Stimulated activated CD4-positive, alpha-beta T cell treated with anti-CD3 and anti-CD28 coated beads, Interleukin-1b, Interleukin-23, amount 100 ng/mL, for 1 hour (primary cell): ENCODE measurements at places on chromosomes 5 and 9.
A peak's percentile ranks its signal among the peaks of the same experiment; 100 is the strongest.

DNA sequence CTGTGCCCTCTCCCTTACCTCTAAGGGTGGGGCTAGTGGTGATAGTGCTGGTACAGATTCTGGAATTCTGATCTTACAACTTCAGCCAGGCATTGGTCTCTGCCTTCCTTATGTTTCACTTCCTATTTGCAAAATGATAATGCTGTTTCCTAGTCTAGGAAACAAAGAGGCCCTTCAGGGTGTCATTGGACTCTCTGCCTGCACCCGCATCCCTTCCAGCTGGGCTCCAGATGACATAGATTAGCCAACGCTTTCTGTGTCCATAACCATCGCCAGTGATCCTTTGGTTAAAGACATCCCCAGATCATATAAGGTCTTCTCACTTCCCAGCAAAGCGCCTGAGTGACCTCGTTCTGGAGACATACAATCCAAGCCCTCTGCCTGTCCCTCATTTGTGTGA is 180.7 kb downstream of the ERCC6L2 start:
- no peak for DNase-seq

DNA sequence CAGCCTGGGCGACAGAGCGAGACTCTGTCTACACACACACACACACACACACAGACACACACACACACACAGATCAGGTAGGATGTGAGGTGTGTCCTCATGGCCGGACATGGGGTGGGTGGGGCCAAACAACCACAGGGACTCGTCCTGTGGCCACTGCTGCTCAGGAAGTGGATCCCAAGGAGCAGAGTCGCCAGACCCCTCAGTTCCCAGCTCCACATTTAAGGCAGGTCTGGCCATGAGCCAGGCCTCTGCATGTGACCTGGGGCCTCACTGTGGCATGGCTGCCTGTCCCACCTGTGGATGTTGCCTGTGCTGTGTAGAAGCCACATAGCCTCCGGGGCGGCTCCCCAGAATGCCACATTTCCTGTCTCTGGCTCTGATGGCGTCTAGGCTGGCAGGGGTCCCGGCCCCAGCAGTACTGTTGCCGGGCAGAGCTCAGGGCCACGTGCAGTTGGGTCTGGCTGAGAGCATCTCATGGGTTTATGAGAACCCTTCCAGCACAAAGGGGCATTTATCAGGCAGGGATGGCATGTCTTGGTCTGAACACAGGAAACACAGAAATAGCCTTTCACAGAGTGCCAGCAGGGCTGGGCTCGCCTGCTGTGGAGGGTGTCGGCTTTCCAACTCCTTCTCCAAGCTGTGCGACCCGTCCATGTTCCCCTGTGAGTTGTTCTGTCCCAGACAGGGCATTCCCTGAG is 9.9 kb upstream of the NINJ1 start:
- DNase-seq = peak; percentile 29

DNA sequence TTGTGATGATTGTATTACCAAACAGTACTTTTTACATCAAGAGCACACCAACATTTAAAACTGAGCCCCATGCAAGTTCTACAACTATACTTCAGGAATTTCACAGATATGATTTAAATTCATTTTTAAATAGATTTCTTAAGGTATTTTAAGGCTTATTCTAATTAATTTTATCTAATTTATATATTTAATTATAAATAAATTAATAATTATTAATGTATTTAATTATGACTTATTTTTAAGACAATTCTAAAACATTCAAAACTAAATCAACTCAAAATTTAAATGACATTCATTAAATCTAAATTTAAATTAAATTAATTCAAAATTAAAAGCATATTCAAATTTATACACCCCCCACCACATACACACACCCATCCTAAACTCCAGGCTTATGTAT is 299.2 kb downstream of the NFIB start:
- DNase-seq = no peak

DNA sequence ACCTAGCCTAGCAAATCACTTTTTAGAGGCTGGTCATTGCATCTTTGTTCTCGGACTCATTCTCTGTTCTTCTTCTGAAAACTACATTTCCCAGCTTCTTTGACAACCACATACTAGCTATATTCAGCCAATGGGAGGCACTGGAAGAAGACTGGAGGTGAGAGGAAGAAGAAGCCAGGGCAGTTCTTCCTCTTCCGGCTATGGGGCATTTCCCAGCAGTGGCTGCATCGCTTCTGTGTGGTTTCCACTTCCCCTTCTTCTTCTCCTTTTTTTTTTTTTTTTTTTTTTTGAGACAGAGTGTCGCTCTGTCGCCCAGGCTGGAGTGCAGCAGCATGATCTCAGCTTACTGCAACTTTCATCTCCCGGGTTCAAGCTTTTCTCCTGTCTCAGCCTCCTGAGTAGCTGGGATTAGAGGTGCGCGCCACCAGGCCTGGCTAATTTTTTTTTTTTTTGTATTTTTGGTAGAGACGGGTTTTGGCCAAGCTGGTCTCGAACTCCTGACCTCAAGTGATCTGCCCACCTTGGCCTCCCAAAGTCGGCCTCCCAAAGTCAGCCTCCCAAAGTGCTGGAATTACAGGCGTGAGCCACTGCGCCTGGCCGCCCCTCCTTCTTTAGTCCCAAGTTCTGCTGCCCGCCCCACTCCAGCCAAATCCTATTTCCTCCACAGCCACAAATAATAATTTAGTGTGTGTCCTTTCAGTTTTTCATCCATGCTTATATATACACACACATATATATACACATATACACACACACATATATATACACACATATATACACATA is 6.9 kb upstream of the UBAP1 start:
- no peak for DNase-seq

DNA sequence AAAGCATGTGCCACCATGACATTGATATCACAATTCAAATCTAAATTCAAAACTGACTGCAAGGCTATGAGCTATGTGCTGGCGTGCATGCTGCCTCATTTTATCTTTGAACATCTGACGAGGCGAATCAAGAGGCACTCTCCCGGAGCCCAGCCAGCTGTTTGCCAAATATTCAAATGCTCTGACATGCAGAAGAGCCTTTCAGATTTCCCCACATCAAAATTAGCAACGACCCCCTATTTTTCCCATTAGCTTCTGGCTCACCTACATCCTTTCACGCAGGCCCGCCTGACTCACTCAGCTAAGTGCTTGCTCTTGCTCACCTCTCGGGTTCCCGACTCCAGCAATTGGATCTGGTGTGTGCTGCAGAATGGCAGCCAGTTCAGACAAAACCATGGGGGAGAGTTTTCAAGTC is 159.0 kb downstream of the NR2F1-AS1 start:
- no peak for DNase-seq

DNA sequence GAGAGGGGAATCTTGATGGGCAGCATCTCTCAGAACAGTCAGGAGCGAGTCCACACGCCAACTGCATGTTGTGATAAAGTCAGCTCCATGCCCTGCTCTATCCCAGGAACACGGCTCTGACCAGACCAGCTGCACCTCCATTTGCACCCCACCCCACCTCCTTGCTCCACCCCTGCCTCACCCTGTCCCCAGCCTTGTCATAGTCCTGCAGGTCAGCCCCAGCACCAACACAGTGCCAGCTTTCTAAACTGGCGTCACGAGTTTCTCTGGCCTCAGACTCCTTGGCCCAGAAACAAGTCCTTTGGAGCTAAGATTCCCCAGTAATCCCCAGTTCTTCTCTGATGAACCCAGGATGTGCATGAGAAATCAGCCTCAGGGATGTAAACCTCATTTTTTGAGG is 23.5 kb downstream of the GGTA1 start:
- DNase-seq = no peak
